NCI-H82 (cell line): ENCODE measurements at places on chromosomes 1 and 21.

DNA sequence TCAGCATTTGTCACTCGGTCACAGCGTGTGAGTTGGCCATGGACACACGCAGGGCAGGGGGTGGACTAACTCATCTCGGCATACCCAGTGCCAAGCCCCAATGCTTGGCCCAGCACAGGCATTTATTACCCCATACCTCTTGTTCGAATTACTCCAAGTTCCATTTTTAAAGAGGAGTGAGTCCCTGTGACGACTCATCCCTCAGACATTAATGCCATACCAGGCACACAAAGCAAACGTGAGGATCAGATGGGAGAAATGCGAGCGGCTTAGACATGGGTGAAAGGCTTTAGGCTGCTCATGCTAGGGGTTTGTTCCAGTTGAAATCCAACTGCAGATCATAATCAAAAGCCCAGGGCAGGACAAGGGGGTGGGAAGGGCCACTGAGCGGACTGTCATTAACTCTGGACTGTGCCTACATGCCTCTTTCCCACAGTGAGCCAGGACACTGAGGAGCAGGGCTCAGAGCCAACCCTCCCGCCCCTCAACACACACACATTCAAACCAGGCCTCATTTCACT is 118.5 kb upstream of the NGF start:
- DNase-seq: no peak

DNA sequence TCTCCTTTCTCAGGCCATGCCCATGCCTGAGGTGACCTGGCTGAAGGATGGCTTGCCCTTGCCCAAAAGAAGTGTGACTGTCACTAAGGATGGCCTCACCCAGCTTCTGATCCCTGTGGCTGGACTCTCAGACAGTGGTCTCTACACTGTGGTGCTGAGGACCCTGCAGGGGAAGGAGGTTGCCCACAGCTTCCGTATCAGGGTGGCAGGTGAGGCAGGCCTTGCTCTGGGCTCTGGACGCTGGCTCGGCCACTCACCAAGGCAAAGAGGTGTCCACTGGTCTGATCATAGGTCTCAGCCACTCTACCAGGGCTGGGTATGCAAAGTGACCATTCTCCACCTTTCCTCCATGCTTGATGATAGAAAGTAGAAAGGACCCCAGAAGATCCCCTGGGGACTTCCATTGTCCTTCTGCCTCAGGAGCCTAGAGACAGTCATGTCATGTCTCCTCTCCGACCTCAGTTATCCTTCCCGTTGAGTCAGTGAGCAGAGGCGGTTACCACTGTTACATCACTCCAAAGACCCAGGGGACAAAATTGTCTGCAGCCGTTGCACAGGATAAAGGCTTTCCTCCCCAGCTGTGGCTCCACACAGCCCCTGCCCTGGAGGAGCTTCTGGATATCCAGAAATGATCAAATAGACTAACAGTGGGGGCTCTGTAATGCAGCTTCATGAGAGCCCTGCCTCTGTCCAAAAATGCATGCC is 34.2 kb downstream of the IGFN1 start:
- DNase-seq: no peak

DNA sequence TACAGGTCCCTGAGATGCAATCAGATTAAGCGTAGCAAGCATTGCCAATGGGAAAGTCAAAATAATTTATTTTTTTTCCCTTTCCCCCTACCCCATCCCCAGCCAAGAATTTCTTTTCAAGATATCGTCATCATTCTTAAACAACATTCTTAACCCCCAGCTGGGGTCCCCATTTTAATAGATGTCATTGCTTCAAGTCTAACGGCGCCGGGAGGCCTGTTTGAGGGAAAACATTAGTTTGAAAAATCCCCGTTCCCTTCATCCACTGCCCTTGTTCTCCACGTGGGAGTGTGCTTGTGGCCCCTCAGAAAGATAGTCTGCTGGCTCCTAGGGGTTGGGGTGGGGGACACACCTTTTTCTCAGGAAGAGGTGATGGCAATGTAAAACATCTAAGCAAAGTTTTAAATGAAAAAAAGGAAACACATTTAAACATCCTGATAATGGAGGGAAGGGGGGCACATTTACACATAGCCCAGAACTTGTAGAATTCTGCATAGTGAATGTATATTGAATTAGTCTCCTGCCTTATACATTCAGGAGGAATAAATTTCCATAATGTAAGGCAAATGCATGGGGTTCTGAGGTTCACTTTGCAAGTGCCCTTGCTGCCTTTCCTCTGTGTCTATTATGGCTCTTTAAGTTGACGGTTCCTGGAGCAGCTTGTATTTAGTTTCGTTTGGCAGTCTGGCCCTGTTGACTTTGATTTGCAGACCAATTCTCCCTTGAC is 6.8 kb downstream of the TRNP1 start:
- DNase-seq: no peak

- DNase-seq: no peak
These were observed 9.3 kb downstream of the SLC25A24 start for GRCh38 chr1:108190686-108191416.

DNA sequence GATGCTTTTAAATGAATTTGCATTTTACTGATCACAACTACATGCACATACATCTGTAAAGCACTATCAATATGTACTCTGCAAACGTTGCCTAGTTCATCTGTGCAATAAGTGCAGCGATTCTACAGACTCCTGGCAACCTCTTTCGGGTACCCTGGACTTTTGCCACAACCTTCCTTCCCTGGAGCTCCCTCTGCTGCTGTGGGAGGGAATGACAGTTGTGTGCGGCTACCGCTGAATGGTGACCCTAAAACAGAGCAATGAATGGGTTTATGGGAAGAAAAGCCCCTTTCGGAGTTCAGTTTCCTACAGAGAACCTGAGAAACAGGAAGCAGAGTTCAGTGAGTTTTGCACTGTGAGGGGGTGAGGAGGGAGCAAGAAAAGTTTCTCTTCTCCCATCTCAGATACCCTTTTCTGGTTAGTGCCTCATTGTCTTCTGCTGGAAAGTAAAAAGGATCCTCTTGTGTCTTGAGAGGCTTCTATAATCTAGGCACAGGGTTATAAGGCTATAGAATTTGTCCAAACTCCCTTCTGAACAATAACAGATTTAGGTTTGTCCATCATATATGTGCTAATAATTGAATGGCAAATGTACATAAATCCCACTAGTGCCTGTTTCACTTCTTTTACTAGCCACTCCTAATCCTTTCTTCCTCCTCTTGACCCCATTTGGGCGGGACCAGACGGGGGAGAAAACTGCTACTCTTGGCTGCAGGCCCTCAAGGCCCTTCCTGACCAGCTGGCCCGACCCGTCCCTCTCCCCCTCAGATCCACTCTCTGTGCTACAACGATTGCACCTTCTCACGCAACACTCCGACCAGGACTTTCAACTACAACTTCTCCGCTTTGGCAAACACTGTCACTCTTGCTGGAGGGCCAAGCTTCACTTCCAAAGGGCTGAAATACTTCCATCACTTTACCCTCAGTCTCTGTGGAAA is 19.8 kb upstream of the SARS1 start:
- DNase-seq: peak; percentile 86

GRCh38 chr1:83086986-83087512 is 911.9 kb downstream of the TTLL7 start:
- peak; percentile 7 for DNase-seq

DNA sequence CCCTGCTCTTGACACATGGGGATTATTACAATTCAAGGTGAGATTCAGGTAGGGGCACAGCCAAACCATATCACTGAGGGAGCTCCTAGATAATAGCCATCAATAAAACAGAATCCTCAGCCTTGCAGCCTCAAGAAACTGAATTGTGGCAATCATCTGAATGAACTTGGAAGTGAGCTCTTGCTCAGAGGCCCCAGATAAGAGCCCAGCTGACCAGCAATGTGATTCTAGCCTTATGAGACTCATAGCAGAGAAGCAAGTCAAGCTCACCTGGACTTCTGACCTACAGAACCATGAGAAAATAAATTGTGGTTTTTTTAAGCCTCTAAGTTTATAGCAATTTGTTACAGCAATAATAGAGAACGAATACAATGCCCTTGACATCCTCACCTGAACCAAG is 302.5 kb downstream of the LTN1 start:
- no peak for DNase-seq

GRCh38 chr1:196660852-196661251 is 9.0 kb downstream of the CFH start:
- peak; percentile 72 for DNase-seq

DNA sequence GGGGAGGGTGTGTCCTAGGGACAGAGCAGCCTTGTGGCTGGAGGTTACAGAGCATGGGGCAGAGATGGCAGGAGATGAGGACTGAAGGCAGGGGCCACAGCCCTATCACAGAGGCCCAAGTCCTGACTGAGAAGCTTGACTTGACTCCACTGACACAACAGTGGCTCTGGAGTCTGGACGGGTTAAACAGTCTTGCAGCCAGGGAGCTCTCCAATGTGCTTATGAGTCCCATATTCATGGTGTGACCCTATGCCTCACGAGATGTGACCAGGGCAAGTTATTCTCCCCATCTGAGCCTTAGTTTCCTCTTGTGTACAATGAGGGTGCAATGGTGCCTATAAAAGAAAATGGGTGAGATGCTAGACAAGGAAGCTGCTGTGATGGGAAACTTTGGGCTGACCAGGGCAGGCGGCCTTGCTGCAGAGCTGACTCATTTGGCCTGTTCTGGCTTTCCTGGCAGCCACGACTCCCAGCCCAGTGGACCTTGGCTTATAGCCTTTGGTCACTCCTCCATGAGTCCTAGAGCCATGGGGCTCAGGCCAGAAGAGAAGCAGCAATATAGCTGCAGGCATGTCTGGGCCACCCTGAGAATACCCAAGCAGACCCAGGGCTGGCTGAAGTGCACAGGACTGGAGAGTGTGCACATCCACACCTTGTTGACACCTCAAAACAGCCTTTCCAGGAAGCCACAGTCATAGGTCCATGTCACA is 2.8 kb upstream of the TTC22 start:
- no peak for DNase-seq

DNA sequence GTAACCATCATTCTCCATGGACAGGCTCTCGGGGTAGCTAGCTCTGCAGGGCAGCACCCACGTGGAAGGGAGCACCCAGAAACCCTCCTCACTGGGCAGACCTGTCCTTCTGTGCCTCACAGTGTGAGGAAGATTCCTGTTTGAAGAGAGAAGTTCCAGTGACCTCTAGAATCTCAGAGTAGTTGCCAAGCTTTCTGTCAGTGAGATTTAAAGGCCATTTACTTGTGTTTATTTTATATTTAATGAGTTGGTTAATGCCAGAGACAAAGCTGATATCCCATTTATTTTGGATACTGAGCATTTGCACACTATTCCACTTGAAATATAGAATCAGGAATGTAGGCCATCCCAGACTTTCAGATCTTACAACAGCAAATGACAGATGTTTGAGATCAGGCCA is 28.7 kb downstream of the MTARC1 start:
- DNase-seq: no peak

DNA sequence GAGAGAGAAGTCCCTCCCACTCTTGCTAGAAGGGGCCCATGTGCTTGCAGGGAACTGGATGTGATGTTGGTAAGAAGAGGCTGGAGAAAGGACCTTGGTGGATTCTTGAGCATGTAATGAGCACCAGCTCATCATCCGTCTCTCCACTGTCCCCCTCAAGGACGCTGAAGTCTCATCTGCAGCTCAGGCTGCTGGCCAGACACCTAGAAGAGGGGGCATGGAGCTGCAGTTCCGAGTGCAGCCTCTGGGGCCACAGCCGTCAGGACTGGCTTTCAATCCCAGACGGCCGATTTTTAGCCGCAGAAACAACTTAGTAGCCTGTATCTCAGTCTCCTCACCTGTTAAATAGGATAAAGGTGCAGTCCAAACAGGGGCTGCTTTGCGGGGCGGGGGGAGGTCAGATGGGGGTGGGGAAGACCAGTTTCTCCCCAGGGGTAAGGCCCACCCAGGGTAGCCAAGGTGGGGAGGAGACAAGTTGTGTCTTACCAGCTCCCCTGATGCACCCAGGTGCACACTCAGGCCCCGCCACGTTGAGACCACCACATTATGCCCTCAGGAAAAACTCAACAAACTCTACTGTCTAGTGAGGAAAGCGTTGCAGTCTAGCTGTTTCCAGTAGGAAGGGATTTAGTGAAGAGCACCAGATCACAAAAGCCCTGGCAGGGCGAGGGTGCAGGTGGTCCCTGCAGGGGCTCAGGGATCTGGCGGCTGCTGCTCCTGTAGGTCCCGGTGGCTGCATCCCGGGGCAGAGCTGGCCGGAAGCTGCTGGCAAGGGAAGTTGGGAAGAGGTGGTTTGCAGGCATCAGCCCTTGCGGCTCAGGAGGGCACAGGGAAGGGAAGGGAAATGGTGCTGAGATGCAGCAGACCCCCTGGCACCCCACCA is 29.5 kb downstream of the LDLRAP1 start:
- DNase-seq: peak; percentile 83

- no peak for DNase-seq
These were observed 80.9 kb upstream of the IRF2BP2 start for GRCh38 chr1:234690872-234691271.

GRCh38 chr1:16366722-16367257 is at the start of gene SZRD1:
Gene SZRD1, plus strand, starts transcription at chr1:16367242. Its CDS starts 16 bp downstream, at chr1:16367258.
- DNase-seq: peak; percentile 100

- no peak for DNase-seq
These were observed 531 bp downstream of the TSPEAR start for GRCh38 chr21:44710756-44711326.

DNA sequence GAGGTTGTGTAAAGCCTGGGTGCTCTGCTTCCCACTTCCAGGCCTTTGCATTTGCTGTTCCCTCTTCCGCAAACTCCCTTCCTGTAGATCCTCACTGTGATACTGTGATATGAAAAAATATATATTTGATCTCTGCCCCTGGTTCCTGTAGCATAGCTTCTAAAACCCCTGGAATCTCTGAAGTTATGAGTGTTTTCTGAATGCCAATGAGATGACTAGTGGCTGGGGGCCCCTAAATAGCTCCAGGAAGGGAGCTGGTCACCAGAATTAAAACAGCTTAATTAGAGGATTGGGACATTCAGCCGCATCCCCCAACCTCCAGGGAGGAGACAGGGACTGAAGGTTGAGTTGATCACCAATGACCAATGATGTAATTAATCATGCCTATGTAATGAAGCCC is 21.9 kb downstream of the DUSP10 start:
- no peak for DNase-seq

DNA sequence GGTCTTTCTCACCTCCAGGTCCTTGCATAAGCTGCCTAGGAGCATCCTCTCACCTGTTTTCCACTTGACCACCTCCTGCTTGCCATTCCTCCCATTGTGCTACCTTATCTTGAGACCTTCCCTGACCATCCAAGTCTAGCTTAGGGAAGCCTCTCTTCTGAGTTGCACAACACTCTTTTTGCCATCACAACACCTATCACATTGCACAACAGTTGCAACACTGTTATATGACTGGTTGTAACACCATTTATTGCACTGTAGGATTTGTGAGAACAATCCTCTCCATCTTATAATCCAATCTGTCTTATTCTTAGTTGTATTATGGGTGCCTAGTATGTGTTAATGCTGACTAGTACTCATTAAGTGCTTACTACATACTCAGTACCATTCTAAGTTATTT is 488.7 kb downstream of the OMA1 start:
- peak; percentile 39 for DNase-seq

DNA sequence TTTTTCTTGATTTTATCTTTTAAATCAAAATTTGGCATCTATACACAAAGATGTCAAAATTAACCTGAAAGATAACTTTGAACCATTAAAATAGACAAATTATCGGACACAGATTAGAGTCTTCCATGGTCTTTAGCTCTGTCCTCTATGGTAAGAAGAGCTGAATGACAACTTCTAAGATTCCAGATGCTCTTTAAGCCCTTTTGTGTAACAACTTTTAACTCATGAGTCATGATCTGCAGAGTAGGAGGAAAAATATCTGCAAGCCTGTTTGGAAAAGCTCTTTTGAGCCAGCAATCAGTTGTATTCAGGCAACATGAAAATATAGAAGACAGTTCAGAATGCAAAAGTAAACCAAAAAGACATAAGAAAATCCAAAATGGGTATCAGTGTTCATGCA is 37.8 kb downstream of the TTC13 start:
- DNase-seq: no peak
